ENCODE measurements at places on chromosomes 3 and 15.
A peak's percentile ranks its signal among the peaks of the same experiment; 100 is the strongest.

DNA sequence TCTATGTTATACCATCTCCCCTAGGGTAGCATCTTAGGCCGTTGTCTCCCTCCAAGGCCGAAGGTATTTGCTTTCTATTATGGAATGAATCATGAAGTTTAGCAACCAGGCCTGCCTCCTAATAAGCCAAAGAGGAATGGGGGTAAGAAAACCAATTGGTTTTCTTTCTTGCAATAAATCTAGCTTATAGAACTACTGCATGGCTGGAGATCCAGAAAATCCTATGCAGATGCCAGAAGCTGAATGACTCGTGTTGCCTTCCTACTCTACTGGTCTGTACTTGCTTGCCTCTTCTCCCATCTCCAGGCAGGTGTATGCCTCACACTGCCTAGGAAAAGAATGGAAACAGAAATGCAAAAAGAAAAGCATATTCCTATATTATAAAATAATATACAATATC is 31.1 kb upstream of the IL16 start:
- no peak for DNase-seq

- no peak for DNase-seq
These were observed 421.0 kb upstream of the CNTN4 start for GRCh38 chr3:1677576-1678156.

- DNase-seq: no peak
These were observed 18.2 kb upstream of the PSTPIP1 start for GRCh38 chr15:76976572-76977270.

GRCh38 chr15:78347586-78348543 is 7.7 kb downstream of the CRABP1 start:
- DNase-seq: peak; percentile 71

GRCh38 chr15:35737441-35737840 is 191.5 kb upstream of the DPH6 start:
- DNase-seq: no peak

- no peak for DNase-seq
These were observed 74.4 kb upstream of the WNT7A start for GRCh38 chr3:13954266-13954665.

DNA sequence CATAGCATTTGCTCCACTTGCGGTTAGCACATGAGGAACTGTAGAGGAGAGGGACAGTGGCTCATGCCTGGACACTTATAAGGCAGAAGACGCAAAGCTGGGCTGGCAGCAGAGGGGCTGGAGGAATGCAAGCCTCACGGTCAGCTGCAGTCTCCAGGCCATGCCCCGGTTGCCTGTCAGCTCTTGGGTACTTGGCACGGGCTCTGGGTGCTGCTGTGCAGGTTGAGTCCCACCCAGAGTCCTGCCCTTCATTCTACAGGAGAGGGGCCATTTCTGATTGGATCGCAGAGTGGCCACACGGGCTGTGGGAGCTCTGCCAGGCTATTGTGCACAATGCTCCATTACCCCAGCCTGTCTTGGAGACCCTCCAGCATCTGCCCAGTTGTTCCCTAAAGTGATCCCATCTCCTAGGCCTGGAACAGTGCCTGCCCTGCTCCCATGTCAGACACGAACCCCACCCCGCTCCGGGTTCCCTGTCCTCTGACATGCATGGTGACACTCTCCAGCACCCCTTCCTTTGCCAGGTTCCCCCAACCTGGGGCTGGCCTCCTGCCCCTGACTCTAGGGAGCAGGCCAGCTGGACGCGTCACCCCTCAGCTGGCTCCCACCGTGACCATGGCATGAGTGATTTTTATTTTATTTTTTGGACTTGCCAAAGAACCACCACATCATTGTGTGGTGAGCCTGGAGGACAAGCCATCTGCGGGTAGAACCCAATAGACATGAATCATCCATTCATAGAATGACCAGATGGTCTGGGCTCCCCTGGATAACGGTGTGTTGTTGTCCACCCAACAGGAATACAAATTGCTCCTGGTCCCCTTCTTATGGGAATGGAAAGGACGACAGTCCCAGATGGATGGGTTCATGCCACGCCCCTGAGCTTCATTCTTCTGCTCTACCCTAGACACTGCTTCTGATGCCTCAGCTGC is 51.0 kb upstream of the KLF13 start:
- no peak for DNase-seq

DNA sequence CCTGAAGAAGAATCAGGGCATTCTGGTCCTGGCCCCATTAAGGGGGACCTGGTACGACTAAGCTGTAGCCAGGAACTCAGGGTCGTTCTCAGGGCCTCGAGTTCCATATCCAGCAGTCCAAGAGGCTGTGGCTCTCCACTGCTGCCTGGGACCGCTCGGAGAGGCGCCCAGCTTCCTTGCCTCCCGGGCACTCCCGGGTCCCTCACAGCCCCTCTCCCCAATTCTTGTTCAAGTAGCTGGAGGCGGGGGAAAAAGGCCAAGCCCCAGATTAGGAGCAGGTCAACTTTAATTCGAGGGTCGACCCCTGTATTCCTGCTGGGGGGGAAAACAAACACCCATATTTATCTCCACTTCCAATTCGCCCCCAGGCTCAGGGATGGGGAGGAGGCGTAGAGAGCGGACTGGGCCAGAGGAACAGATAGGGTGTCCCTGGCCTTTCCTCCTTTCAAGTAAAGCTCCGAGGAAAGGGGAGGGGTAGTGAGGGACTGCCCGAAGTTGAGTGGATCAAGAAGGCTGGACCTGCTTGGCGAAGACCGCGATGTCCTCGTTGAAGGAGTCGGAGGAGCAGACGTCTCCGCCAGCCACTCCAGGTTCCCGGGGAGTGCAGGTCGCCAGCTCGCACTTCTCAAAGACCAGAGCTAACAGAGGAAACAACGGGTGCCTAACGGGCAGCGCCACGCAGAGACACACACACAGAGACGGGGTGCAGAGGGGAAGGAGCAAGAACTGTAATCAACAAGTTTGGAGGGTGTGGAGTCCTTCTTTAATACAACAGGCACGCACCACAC is 4.4 kb downstream of the MEIS2 start:
- DNase-seq: no peak

- no peak for DNase-seq
These were observed 17.9 kb downstream of the NR2F2 start for GRCh38 chr15:96348112-96349027.

DNA sequence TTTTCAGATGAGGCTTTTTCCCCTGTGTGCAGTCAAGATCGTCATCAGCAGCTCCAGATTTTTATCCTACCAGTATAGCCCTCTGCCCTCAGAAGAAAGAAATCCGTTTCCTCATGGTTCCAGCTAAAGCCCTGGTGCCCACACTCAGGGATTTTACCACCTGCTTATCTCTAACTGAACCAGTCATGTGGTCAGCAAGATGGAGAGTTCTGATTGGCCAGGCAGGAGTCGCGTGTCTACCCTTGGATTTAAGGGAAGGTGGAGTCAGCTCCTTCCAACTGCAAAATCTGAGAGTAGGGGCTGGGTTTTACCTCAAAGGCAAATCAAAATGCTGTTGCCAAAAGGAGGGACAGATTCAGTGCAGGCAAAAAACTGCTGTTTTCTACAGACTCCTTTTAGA is 135.3 kb downstream of the LRTM1 start:
- no peak for DNase-seq

GRCh38 chr15:72564091-72564490 is 90.0 kb downstream of the ARIH1 start:
- no peak for DNase-seq

DNA sequence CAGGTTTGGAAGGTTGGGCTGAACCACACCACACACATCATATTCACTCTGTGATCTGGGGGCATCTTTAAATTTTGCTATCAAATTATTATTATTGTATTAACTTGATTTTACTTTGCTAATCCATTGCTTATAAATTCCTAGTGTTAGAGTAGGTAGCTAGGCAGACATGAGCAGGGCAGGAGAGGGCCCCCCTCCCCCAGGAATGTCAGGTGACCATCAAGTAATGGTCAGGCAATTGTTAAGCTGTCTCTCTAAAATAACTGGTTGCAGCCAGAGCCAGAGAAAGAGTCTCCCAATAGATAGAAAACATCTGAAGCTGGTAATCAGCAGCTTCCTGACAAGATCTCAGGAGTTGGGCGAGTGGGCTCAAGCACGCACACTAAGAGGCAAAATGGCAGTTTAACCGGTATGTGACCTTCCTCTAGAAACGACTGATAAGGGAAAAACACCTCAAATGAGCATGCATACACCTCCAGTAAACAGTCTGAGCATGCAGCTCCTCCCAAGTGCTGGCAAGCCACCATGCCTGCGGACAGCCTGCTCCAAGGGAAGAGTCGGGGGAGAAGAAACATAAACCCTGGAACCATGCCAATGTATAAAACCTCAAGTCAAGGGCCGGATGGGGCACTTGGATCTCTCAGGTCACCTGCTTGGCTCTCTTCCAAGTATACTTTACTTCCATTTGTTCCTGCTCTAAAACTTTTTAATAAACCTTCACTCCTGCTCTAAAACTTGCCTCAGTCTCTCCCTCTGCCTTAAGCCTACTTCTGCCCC is 3.1 kb upstream of the CXCR6 start:
- DNase-seq: no peak

DNA sequence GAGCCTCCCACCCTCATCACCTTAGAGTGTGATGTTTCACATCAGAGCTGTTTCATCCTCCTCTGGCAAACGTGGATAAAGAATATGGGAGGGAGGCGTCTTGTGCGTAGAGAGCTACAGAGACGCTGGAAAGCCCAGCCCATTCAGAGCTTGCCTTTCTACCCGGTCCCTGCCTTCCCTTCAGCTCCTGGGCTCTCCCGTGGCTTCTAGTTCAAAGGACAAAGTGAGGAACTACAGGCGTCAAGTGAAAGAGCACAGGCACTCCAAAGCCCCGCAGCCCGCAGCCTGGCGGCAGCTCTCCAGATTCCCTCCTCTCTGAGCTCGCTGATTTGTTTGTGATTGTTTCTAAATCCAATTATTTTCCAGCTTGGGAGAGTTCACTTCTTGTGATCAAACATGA is 197.1 kb upstream of the IGF1R start:
- DNase-seq: no peak
